ENCODE measurements at places on chromosomes 16 and 17.

- no peak for DNase-seq
Measured at GRCh38 chr17:58702045-58702476, 9.7 kb downstream of the RAD51C start.

DNA sequence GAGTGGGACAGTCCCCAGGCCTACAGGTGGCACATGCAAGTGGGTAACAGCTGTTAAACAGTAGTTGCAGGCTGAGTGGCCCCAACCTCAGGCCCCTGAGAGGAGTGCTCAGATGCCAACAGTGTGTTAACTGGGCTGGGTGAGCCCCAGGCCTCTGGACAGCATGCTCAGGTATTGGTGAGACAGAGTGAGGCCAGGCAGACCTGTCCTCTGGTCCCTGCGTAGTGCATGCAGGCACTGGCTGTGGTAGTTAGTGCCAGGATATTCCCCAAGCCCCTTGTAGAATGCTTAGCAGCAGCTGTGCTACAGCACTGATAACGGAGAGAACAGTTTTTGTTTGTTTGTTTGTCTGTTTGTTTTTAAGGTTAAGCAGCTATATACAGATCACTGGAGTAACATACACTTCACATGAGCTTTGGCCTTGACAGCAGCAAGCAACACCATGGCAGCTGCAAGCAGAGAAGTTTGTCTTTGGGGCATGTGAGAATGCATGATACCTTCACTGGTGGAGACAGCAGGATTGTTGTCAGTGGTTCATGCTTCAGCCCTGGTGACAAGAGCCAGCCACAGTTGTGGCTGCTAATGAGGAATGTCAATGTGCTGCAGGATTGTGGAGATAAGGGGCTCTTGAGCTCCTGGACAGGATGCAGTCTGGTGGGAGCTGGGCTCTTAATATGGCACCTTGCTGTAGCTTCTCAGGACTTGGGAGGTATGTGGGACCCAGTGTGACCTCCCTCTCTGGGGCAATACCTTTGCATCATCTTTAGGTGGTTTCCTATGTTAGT is 614.4 kb downstream of the CDH11 start:
- no peak for DNase-seq

GRCh38 chr17:72165867-72166439 is 45.1 kb downstream of the SOX9 start:
- no peak for DNase-seq

DNA sequence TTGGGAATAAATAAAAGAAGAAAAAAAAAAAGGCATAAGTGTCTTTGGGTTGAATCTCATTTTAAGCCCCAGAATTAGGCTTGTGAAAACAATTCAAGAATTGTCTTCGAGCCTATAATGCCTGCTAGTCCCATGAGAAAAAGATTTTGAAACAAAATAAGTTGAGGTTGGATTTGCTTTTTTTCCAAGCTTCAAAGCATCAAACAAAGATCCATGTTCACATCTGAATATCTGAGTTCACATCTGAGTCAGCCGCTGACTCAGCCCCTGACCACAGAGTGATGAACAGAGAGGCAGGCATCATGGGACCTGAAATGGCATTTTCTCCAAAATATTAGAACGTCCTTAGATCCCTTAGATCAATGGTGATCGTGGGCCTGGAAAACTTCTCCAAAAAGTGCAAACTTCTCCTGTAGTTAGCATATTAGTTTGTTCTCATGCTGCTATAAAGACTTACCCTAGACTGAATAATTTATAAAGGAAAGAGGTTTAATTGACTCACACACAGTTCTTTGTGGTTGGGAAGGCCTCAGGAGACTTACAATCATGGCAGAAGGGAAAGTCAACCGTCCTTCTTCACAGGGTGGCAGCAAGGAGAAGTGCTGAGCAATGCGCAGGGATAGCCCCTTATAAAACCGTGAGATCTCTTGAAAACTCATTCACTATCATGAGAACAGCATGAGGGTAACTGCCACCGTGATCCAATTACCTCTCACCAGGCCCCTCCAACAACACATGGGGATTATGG is 294.6 kb upstream of the HSBP1 start:
- DNase-seq, result no peak

GRCh38 chr17:36727052-36727451 is 125.7 kb downstream of the MRM1 start:
- DNase-seq, result no peak

DNA sequence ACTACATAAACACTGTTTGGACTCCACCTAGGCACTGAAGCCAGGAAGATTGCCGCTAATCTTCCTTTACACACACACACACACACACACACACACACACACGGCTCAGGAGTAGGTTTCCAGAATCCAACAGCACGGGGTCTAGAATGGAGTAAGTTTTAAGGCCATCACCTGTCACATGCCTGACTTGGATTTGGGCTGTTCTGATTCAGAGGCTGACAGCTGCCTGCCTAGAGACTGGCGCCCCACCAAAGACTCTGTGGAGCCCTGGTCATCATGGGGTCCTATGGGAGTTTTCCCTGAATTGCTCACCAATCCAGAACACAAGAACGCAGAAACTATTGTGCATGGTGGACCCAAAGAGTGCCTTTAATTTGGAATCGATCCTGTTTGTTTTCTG is 10.9 kb downstream of the CDRT4 start:
- DNase-seq, result no peak

DNA sequence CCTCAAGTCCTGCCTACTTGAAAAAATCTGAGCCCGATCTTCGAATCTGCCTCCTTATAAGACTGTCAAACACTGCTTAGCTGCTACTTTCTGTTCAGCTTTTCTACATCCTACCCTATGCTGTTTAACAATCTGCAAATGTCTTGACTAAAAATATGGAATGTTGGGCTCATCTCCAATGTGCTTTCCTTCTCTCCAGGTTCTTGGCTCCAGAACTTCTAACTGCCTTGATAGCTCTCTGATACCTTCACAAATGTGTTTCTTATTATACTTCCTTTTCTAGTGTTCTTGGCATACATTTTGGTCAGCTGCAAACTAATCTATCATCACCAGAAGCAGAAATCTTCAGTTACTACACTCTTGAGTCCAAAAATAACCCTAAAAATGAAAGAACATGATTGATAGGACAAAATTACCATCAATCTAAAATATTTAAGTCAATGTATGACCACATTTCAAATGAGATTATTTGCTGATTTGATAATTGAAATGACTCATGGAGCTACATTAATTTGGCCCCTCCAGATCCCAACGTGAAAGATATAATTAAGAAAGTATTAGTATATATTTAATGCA is 372.3 kb upstream of the MON1B start:
- DNase-seq, result no peak

DNA sequence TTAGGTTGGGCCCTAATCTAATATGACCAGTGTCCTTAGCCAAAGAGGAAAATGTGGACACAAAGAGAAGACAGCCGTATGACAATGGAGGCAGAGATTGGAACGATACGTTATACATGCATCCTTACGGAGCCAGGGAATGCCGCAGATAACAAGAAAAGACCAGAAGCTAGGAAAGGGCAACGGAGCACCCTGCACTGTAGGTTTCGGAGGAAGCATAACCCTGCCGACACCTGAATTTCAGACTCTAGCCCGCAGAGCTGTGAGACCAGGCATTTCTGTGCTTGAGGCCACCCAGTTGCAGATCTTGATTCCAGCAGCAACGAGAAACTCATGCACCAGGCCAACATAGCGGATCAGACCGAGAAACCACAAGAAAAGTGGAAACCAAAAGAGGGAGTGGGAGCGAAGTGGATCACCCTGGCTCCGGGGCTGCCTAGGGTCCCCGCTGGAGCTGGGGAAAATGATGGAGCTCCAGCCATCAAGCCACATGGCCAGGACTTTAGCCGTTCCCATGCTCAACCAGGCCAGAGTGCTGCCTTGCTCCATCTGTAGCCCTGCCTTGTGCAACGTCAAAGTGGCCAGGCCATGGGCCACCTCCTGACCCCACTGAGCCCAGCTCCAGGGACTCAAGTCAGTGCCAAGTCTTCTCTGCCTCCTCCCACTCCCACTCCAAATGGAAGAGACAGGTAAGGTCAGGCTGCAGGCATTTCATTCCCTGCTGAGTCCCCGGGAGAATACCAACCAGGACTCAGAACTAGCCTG is 51.7 kb upstream of the RPL38 start:
- DNase-seq, result no peak

GRCh38 chr17:35627417-35627816 is 40.3 kb downstream of the AP2B1 start:
- DNase-seq, result no peak

DNA sequence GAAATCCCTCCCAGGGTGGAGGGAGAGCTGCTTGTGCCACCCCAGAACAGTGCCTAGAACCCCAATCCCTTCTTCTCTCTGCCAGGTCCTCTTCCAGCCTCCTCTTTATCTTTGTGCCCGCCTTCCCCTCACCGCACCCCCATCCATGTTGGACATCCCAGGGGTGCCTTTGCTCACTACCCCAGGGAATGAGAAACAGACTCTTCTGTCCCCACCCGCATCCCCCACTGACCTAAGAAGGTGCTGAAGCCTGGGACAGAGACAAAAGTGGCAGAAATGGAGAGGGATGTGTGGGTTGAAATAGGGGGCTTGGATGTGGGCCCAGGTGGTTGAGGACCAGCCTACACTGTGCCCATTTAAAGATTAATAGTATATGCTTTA is 17.0 kb downstream of the ALOX15B start:
- DNase-seq, result no peak

GRCh38 chr17:29207975-29208374 is 27.8 kb upstream of the MYO18A start:
- DNase-seq, result no peak

- DNase-seq, result no peak
Measured at GRCh38 chr17:54013072-54013471, 190.3 kb downstream of the KIF2B start.

- no peak for DNase-seq
Measured at GRCh38 chr16:740764-741505, at the start of gene CIAO3. CIAO3 (minus strand) TSS chr16:740997; CDS start chr16:740985, 12 bp downstream.

DNA sequence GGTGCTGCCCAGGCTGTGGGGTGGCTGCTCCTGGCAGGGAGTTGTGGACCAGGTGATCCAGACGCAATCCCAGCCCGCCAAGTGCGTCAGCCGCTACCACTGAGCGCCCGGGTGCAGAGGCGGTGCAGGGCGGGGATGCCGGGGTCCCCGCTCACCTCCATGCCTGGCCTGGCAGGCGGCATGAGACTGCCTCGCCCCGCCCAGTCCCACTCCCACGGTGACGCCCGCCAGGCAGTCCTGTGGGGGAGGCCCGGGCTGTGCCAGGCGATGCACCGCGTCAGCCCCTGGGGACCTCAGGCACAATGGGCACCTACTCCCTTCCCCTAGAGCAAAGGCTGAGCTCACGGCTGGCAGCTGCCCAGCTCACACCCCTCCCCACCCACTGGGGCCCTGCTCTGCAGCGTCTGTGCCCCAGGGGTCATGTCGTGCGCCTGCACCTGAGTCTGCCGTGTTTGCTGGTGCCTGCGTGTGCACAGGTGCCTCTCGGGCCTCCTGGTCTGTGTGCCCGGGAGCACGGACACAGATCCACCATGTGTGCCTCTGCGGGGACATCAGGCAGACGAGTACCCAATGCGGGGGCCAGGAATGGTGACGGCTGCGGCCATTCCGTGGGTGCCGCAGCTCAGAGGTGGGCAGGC is 5.3 kb downstream of the RPUSD1 start:
- no peak for DNase-seq

- no peak for DNase-seq
Measured at GRCh38 chr17:3012926-3013581, 50.4 kb downstream of the OR1D5 start.

DNA sequence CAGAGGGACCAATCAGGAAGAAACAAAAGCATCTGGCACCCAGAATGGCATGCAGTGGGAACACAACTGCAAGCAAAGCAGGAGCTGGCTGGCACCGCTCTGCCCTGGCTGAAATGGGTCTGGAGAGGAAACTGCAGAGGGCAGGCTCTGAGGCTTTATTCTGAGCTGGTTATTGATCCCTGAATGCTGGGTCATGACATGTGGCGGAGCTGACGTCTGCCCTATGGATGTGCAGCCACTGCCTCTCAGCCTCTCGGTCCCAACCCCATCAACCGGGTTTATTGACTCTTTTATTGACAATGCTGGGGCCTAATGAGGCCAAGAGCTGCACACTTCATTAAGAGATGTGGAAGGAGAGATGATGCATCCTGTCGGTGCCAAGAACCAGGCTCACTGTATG is 3.9 kb upstream of the SKAP1 start:
- DNase-seq, result no peak

DNA sequence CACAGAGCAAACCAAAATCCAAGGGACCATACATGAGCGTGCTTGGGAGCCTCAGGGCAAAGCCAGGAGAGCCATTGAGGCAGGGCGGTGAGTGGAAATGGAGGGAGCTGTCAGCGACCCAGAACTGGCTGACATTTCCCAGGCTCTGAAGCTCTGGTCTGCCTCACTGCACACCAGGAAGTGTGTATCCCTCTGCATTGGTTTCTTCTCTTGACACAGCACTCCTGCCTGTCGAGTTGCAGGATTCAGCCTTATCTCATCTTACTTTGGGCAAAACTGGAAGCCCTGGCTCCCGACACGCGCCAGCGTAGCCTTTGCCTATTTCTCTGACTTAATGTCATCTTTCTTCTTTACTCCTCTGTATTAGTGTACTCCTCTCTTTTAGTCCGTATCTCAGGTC is 144.7 kb upstream of the HS3ST3A1 start:
- no peak for DNase-seq

DNA sequence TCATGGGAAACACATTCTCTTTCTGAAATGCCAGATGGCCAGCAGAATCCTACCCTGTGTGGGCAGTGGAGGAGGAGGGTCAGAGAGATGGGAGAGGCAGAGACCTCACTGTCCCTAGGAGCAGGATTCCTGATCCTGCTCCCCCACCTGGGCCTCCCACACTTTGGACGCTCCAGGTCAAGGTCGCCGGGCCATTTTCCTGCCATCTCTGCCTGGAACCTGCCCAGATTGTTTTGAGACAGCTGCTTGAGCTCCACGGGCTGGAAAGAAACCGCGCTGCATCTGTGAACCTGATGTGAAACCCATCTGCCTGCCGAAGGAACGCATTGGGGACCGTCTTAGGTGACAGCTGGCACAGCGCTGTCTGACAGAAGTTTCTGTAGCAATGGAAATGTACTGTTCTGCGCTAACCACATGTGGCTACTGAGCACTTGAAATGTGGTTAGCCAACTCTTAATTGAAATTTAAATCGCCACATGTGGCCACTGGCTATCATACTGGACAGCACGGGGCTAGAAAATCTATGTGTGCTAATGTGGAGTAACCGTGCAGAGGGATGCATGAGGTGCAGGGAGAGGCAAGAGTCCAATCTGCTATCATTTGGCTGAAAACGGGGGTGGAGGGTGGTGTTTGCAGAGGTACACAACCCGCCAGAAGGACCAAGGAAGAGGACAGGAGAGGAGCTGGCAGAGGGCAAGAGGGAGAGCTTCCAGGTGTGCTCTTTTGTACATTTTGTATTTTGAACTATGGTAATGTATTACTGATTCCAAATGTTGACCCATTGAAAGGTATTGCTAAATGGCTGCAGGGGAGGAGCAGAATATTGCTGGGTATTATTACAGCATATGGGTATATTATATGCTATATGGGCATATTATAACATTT is 15.4 kb upstream of the NUBP1 start:
- no peak for DNase-seq

DNA sequence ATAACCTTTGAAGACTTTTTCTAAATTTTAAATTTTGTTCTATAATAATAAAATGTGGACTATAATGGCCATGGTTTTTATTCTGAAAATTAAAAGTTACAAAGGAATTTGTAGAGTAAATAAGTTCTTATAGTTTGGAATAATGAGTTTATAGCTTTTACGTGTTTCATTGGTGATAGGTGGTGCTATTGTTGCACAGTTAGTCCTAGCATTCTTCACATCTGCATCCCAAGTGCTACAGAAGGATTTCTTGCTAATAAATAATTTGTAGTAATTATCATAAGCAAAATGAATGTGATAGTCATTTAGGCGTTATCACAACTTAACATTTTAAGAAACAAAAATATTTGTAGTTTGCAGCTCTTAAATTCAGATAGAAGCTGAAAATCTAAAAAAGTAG is 67.9 kb downstream of the BCAS3 start:
- no peak for DNase-seq
